Activated naive CD4-positive, alpha-beta T cell (primary cell): ENCODE measurements at places on chromosomes 2 and 18.

DNA sequence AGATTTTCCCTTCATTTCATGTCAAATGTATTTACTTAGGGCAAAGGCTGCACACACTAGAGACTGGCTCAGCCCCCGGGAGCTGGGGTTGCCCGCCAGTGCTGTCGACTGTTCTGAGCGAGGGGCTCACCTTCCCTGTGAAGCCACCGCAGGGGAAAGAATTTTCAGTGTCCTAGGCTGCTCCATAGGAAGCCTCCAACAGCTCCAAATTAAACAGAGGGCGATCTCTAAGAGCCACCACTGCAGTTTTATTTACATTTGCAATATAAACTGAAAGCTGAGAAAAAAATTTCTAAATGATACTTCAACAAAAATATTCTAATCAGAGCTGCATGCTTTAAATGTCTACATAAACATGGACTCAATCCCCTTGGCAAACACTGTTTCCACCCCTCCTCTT lies 54.0 kb downstream of the UXS1 start:
- DNase-seq: no peak

DNA sequence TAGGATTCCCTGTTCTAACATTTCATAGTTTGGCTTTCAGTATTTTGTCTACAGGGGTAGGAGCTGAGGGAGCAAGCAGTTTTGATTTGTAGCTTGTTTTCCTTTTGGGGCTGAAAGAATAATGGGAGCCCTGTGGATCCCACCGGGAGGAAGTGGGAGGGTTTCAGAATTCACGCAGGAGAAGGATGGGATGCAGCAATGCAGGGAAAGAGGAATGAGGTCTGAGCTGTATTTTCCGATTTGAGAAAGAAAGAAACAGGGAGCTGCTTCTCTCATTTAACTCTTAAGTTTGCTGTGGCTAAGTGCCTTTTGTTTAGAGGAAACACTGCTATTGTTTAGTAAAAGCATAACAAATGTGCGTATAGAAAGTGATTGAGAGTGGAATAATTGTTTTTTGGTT lies 141.0 kb downstream of the ADCYAP1 start:
- no peak for DNase-seq

- DNase-seq: no peak
Measured at GRCh38 chr18:79629606-79630005, 50.0 kb upstream of the CTDP1 start.

DNA sequence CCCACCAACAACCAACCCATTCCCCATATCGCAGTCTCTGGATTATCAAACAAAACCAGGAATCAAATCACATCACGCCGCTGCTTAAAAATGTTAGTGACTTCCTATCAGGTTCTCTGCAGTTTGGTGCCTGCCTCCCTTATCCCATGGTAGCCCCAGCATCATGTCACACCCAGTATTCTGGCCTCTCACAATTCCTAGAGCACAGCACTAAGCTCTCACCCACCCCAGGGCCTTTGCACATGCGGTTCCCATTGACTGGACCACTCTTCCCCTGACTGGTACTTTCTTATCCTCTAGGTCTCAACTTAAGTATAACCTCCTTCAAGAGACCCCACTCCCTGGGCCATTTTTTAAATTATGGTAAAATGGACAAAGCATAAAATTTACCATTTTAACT lies 12.8 kb downstream of the ATP8B1 start:
- no peak for DNase-seq

- no peak for DNase-seq
Measured at GRCh38 chr18:46649071-46649862, 7.8 kb downstream of the LOXHD1 start.

- no peak for DNase-seq
Measured at GRCh38 chr2:176158186-176158591, 1.1 kb downstream of the HOXD3 start.
